ENCODE measurements at places on chromosomes 11 and 22. TPM values are rescaled to one million over a fixed set of nuclear protein-coding genes. Genes with fewer than 3 reads are reported as not detected.

Gene OR2AG1
- total RNA-seq, result not detected

Gene FRMD8
- 78.0 TPM for total RNA-seq

DNA sequence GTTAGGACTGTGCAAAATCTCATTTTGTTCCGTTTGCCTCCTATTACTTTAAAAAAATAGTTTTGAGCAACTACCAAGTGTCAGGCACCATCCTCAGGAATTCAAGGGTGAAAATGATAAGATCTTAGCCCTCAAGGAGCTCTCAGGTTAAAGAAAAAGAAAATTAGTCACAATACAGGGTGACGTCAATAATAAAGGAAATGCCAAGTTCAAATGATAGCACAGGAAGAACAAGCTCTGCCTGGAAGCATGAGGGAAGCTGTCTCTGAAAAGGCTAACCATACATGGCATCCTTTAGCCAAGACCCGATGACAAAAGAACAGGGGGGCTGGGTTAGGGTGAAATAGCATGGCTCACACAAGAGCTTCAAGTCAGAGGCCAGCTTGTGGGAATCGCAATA lies 11.1 kb upstream of the MPZL2 start:
- H3K36me3 ChIP-seq, result no peaks in the 10 kb centered on the region
- H3K27ac ChIP-seq, result no peak overlapping the region
- no peaks in the 10 kb centered on the region for H3K27me3 ChIP-seq

Gene HSPB2
- total RNA-seq, result not detected

DNA sequence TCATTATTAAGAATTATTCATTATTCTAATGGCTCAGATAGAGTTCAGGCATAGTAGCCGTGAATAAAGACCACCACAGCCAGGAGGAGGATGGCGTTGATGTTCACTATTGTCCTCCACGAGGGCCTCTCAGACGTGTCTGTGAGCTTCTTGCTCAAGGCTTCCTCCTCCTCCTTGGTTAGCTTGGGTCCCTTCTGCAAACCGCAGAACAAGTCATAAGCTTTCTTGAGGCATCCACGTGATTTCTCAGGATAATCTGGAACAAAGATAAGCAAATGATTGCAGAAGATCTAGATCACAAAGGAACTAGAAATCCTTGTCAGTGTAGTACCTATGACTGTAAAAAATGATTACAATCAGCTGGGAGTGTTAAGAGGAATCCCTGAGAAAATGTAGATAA lies 13.6 kb upstream of the RFPL2 start:
- DNase-seq, result no peak
- H3K27me3 ChIP-seq, result no peaks in the 10 kb centered on the region
- H3K4me3 ChIP-seq, result no peak overlapping the region
- no peaks in the 10 kb centered on the region for H3K4me1 ChIP-seq
- H3K36me3 ChIP-seq, result no peaks in the 10 kb centered on the region

Gene LRRC56
- total RNA-seq, result 5.6 TPM

DNA sequence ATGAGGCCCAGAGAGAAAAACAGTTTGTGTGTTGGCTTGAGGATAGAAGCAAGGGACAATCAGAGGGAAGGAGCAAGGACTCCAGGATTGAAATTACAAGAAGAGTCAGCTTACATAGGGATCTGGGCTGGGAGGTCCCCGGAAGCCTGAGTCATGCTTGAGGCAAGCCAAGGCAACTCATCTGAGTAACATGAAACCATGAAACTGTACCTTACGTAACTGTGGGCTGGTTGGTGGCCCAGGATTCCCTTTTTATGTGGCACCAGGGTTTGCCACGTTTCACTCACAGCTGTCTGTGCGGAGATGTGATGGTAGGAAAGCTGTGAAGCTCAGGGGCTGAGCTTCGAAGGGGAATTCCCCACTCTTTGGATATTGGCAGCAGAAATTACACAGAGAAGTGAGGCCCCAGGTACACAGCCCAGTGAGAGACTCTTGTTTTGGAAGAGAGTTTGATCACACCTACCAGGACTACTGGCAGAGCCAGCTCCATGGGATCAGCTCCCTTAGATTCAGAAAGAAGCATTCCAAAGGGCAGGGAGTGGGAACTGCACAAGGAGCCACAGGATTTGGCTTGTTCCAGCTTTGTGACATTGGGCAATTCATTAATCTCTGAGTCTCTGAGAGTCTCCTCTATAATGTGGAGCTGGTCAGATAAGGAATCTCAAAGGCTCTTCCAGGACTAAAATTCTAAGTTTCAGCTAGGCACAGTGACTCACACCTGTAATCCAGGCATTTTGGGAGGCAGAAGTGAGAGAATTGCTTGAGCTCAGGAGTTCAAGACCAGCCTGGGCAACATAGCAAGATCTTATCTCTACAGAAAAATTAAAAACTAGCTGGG lies 7.8 kb downstream of the SLC5A1 start:
- no peak overlapping the region for H3K27ac ChIP-seq
- H3K4me3 ChIP-seq, result no peak overlapping the region
- no peaks in the 10 kb centered on the region for H3K36me3 ChIP-seq
- no peak for DNase-seq
- no peaks in the 10 kb centered on the region for H3K27me3 ChIP-seq

GRCh38 chr11:65502555-65503367 lies 3.9 kb downstream of the MALAT1 start:
- no peaks in the 10 kb centered on the region for H3K27me3 ChIP-seq
- peaks cover 38% of the 10 kb centered on the region for H3K4me1 ChIP-seq
- H3K4me3 ChIP-seq, result peak overlapping the region; percentile 100
- peaks cover 3% of the 10 kb centered on the region for H3K36me3 ChIP-seq

- no peak overlapping the region for H3K27ac ChIP-seq
- no peak overlapping the region for H3K4me3 ChIP-seq
- peaks cover 10% of the 10 kb centered on the region for H3K4me1 ChIP-seq
- no peaks in the 10 kb centered on the region for H3K27me3 ChIP-seq
- no peaks in the 10 kb centered on the region for H3K36me3 ChIP-seq
Measured at GRCh38 chr11:10415817-10416392, 39.2 kb upstream of the AMPD3 start.

DNA sequence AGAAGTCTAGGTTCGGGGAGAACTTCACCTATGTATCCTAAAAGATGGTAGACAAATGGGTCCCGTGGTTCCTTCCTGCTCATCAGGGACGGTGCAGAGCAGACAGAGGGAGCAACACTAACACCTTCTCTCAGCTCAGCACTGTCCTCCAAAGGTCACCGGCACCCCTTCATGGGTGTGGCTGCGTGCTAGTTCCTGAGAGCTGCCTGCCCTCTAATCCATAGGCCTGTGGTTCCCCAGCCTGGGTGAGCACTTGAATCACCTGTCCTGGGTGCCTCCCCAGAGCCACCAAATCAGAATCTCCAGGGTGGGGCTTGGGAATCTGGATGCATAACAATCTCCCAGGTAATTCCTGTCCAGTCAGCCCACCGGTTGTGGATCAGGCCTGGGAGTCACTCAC lies 113.9 kb upstream of the TMEM45B start:
- no peak for DNase-seq
- no peaks in the 10 kb centered on the region for H3K4me1 ChIP-seq
- no peak overlapping the region for H3K4me3 ChIP-seq
- no peaks in the 10 kb centered on the region for H3K36me3 ChIP-seq

Gene UPB1
- total RNA-seq, result 0.72 TPM

Gene P2RX6
- 1.2 TPM for total RNA-seq

Gene OR5P2
- not detected for total RNA-seq

- H3K4me1 ChIP-seq, result no peaks in the 10 kb centered on the region
- no peak for DNase-seq
- H3K27ac ChIP-seq, result no peak overlapping the region
- H3K36me3 ChIP-seq, result no peaks in the 10 kb centered on the region
- H3K4me3 ChIP-seq, result no peak overlapping the region
Measured at GRCh38 chr22:37552524-37553163, 7.6 kb upstream of the CDC42EP1 start.

DNA sequence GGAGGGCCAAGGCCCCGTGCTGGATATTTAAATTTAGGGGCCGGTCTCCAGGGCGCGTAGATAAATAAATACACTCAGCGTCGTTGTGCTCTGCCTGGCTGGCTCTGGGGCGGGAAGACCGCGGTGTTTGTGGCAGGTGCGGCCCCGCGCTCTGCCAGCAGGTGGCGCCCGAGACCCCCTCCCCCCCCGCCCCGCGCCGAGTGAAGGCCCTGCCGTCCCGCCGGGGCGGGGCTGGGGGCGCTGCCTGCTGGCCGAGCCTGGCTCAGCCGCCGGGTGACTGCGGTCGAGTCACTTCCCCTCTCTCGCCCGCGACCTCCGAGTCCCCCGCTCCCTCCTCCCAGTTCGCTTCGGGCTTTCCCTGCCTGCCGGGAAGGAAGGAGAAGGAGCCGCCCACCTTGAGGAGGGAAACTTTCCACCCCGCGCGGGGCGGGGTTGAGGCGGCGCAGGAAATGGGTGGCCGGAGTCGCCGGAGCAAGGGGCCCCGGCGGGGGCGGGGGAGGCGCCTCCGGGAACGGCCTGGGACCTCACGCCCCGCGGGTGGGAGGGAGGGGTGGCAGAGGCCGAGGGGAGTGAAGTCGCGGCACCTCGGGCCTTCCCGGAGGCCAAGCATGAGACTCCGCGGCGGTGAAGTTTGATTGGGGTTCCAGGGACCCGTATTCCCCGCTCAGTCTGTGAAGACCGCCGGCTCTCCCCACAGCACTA lies 1.6 kb upstream of the EHBP1L1 start:
- H3K36me3 ChIP-seq, result peaks cover 5% of the 10 kb centered on the region
- peak overlapping the region; percentile 83 for H3K4me3 ChIP-seq

- H3K4me1 ChIP-seq, result no peaks in the 10 kb centered on the region
- H3K27ac ChIP-seq, result no peak overlapping the region
- no peak for DNase-seq
Measured at GRCh38 chr22:44304354-44304753, 8.4 kb downstream of the SHISAL1 start.

- H3K36me3 ChIP-seq, result no peaks in the 10 kb centered on the region
- H3K4me1 ChIP-seq, result no peaks in the 10 kb centered on the region
- no peaks in the 10 kb centered on the region for H3K27me3 ChIP-seq
- H3K4me3 ChIP-seq, result no peak overlapping the region
Measured at GRCh38 chr22:29964776-29965175, 81.8 kb downstream of the MTMR3 start.

DNA sequence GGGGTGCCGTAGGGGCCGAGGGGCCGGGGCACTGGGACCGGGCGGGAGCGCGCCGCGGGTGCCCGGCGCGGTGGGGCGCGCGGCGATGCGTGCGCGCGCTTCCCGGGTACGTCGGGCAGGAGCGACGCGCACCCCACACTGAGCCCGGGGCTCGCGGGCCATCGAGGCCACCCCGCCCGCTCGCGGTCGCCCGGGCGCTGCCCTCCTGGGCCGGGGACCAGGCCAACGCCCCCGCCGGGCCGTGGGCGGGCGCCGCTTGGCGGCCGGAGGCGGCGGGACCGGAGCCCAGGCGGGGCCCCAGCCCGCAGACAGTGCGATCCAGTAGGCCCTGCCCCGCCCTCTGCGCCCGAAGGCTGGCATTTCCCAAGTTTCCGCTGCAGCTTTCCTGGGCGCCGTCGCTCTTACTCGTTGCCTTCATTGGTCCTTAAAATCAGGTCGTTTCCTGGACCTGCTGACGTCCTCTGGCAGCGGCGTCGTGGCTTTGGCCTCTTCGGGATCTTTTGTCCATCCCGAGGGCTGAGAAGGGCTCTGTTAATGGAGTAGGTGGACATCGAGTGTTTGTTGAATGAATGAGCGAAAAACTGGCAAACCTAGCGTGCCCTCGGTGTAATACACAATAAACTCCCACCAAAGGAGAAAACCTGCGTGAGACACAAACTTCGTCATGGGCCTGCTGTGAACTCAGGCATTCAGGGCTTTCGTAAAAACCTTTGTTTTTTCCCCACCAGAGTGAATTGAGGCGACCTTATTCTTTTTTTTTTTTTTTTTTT lies 638 bp downstream of the PARVA start:
- peaks cover 21% of the 10 kb centered on the region for H3K27me3 ChIP-seq
- peak overlapping the region; percentile 43 for H3K4me3 ChIP-seq
- H3K4me1 ChIP-seq, result peaks cover 2% of the 10 kb centered on the region
- H3K36me3 ChIP-seq, result no peaks in the 10 kb centered on the region

Gene EMID1
- total RNA-seq, result 0.49 TPM

GRCh38 chr22:44860311-44860710 lies 107.9 kb downstream of the ARHGAP8 start:
- no peak for DNase-seq
- no peak overlapping the region for H3K4me3 ChIP-seq
- H3K27me3 ChIP-seq, result peaks cover 19% of the 10 kb centered on the region
- H3K27ac ChIP-seq, result no peak overlapping the region
- H3K4me1 ChIP-seq, result no peaks in the 10 kb centered on the region

Gene ABCC8
- total RNA-seq, result not detected

DNA sequence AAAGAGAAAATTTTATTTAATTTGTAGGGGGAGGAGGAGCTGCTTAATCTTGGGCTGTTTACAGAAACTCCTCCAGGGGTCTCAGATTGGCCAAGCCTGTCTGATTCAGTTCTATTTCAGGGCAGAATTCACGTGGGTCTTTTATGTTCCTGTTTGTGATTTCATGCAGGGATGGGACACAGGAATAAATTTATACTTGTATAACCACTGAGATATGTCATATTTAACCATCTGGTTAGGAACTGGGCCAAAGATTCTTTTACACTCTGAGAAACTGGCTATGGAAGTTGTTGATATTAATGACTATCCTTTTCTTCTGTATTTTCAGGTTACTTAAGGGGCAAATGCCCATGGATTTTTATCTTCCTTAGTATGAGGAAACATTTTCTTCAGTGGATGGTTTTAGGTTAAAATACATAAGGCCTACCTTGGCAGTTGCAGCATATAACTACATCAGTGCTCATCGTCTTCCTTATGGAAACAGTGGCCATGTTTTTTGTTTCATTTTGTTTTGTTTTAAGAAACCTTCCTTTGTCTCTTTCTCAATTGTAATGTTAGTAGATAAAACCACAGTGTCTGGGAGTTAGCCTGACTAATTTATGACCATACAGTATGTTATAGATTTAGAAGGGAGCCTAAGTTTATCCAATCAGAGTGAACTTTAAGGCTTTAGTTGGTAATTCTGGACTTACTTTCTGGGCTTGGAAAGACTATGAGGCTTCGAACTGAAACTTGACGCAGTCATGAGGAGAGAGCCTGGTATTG lies 132.4 kb upstream of the ANO3 start:
- DNase-seq, result no peak
- no peak overlapping the region for H3K27ac ChIP-seq
- no peaks in the 10 kb centered on the region for H3K4me1 ChIP-seq

DNA sequence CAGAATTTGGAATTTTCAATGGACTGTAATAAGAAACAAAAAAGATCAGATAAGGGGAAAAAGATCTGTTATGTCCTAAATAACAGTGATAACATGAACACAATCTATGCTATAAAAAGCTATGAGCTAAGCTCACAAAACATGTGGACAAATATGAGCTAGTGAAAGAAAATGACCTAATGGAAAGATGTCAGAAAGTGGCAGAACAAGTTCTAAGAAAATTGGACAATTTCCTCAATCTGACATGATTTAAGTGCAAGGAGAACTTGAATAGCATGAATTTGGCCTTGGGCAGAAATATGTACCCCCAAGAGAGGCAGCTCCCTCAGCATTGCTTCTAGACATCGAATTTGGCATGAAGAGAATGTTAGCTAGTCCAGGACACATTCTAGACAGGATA lies 212.0 kb upstream of the PGR start:
- H3K36me3 ChIP-seq, result no peaks in the 10 kb centered on the region
- H3K27me3 ChIP-seq, result no peaks in the 10 kb centered on the region
- H3K27ac ChIP-seq, result no peak overlapping the region
- no peak for DNase-seq

Gene SPDYC
- total RNA-seq, result not detected

Data from T-cell (primary cell).